ENCODE measurements at places on chromosomes 6 and 20.

GRCh38 chr20:34493646-34494045 is 22.6 kb upstream of the DYNLRB1 start:
- no peak for DNase-seq

DNA sequence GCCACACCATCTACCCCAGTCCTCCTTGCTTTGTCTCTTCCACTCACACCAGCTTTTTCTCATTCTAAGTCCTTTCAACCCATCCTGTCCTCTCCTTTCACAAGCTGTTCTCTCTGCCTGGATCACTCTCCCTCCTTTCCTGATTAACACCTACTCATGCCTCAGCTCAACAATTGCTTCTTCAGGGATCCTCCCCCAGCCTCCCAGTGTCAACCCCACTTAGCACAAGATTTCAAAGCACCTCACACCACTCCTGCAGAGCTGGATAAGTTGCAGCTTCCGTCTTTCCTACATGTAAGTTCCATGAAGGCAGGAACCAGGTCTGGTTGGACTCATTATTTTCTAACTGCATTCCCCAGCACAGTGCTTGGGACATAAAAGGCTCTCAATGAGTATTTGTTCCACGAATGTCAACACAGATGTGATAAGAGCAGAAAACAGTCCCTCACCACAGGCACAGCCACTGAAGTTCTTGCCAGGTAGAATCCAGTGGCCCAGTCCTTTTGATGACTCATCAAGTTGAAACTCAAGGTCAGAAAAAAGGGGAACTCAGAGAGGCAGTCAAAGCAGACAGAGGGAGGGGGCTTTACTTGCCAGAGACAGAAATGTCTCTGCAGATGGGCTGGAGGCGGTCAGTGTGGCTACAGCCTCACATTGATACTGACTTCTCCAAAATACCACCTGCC is 193.4 kb upstream of the PRDM1 start:
- DNase-seq, result no peak

DNA sequence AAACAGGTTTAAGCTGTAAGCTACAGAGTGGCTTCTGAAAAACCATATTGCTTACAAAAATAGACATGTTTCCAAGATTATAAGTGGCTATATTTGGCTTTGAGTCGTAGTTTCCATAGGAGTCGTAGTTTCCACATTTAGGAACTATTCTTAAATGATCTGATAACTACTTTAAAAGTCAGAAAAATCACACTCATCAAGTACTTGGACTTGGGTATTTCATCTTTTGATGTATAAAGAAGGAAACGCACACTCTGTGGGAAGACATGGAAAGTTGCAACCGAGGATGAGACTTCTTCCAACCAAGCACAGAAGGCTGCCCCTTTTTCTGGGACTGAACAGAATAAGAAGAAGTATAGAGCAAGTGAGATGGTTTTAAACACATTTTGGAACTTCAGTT is 118.3 kb downstream of the KHDRBS2 start:
- no peak for DNase-seq

DNA sequence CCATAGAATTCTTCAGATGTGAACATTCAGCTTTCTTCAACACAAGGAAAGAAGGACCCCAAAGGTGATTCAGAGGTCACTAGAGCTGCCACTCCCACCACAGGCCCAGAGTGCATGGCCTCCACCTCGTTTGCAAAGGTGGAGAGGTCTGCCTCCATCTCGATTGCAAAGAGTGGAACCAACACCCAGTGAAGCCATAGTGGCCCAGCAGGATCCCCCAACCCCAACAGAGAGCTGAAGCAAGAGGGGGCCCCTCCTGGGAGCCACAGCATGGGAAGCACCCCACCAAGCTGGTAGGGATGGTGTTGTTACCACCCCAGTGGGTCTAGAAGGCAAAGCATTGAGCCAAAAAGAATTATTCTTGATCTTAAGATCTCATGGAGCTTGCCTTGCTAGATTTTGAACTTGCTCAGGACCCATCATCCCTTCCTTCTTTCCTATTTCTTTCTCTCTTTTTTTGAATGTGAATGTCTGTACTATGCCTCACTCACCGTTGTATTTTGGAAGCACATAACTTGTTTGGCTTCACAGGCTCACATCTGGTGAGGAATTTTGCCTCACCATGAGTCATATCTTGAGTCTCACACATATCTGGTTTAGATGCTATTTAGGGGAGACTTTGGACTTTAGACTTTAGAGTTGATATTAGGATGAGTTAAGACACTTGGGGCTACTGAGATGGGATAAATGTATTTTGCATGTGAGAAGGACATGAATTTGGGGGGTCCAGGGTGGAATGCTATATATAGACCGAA is 119.2 kb downstream of the ANKRD60 start:
- no peak for DNase-seq

- no peak for DNase-seq
Measured at GRCh38 chr6:120355822-120356221, 978.5 kb downstream of the TBC1D32 start.

- no peak for DNase-seq
Measured at GRCh38 chr20:24450624-24451376, 18.6 kb upstream of the SYNDIG1 start.

GRCh38 chr20:61514396-61514795 is 262.3 kb downstream of the CDH4 start:
- DNase-seq, result no peak

- no peak for DNase-seq
Measured at GRCh38 chr20:23419657-23419994, 1.7 kb downstream of the NAPB start.

DNA sequence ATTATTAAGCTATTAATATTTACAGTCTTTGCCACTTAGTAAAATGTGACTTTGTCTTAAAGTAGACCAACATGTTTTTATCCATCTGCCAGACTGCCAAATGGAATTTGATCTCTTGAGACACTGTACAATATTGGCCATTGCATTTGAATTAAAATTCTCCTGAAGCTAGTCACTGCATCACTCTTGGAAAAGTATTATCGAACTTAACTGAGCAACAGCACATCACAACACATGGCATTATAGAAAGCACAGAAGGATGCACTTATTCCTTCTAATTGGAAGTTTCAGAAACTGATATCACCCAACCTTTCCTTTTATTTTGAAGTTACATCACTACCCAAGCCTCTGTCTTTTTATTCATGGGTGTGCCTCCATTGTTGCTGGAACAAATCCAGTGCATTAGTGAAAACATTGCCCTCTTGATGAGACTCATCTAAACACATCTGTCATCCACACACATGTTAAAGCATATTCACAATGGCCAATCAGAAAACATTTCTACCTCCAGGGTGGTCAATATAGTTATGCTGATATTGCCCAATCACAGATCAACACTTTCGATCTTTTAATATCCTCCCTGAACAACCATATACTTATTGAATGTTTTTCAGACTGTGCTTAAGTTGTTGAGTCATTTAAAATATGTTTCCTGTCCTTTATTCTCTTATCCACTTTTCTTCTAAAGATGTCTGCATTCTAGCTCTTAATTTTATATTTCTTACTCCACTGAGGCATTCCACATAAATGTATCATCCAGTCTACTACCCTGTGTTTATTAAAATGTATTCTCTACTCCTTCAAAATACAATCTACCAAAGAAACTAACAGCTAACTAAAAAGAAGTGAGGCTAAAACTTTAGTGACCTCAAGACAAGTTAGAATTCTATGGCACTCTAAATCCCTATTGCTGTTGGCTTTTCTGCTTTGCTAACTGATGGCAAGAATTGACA is 535.0 kb downstream of the RFPL4B start:
- no peak for DNase-seq

- no peak for DNase-seq
Measured at GRCh38 chr6:71453371-71453706, 164.7 kb downstream of the OGFRL1 start.

DNA sequence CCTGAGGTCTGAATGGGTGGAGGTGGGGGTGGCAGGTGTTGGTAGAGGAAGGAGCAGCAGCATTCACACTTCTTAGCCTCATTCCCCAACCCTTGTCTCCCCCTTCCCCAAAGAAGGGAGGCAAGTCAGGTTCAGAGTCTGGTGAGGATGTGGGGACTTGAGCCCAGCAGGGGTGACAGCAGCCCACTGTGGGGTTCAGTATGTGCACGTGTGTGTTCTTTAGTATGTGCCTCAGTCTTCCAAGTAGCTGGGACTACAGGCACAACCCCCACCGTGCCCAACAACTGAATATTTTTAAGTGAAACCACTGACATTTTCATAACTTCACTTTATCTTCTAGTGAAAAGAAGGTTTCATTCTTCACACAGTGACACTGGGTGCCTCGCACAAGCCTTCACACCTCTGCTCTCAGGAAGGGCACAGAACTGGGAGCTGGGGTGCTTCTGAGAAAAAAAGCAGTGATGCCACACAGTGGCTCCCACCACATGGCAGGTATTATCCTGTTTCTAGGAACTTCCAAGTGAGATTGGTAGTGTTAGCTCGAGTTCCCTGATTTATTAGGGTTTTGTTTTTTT is 33.4 kb upstream of the PRELID3B start:
- no peak for DNase-seq

DNA sequence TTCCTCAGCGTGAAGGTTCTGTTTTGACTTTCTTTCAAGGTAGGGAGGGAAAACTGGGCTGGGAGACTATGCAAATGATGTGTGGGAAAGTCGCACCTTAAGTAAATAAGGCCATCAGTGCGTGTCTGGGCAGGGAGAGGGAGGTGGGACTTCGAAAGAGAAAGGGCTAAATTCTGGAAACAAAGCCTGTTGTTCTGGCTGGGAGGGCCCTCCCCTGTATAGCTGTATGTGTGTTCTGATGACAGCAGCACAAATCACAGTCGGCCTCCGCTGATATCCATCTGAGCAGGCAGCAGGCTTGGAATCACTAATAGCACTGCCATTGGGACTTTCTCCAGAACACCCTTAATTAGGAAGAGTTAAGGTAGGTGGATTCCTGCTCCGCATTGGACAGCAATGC is 19.2 kb downstream of the JAG1 start:
- DNase-seq, result no peak

- DNase-seq, result no peak
Measured at GRCh38 chr20:37921341-37921929, 18.5 kb downstream of the VSTM2L start.

- DNase-seq, result no peak
Measured at GRCh38 chr20:31642837-31643236, 5.1 kb downstream of the COX4I2 start.

- no peak for DNase-seq
Measured at GRCh38 chr6:20402092-20402341, 338 bp downstream of the E2F3 start.

- no peak for DNase-seq
Measured at GRCh38 chr6:158999154-158999665, 792 bp downstream of the RSPH3 start.

DNA sequence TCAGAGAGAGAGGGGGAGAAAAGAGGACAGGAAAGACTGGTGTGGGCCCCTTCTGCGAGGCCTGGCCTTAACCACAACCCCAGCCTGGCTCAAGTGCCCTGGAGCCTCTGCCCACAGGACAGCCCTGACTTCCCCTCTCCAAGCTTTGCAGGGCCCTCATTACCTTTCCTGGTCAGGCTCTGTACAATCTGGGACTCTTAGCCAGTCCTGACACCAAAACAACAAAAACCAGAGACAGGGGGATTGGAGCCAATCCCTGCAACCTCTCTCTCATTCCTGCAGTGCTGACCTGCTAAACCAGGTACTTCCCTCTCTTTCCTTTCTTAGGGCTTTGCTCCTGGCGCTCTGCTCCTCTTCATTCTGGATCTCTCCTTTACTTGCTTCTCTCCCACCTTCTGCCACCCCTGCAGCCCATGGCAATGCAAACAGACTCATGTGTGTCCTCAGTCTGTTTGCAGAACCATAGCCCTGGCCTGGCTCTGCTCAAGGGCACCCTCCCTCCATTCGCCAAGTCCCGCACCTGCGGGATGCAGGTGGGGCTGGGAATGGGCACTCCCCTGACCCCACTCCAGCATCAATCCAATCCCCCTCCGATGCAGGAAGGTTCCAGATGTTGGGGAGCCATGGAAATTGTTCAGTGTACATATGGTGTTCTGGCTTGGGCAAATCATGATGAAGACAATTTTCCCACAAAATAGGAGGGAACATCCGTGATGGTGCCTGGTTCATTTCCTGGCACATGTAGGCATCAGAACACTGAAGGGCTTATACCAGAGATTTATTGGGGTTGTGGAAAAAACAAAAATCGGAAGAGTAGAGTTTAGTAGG is 38.1 kb downstream of the RPP40 start:
- DNase-seq, result no peak

Data from caudate nucleus (tissue), 63 donors.